ENCODE measurements at places on chromosomes 5 and 9. TPM values are rescaled to one million over a fixed set of nuclear protein-coding genes. Genes with fewer than 3 reads are reported as not detected.
A peak's percentile ranks its signal among the peaks of the same experiment; 100 is the strongest.

GRCh38 chr5:88925692-88926490, 42.9 kb upstream of the MEF2C start:
- H3K36me3 ChIP-seq, result no peaks in the 10 kb centered on the region
- no peak overlapping the region for H3K4me3 ChIP-seq
- DNase-seq, result no peak

- no peak for DNase-seq
- H3K27ac ChIP-seq, result no peak overlapping the region
- H3K4me3 ChIP-seq, result no peak overlapping the region
- H3K27me3 ChIP-seq, result peaks cover 7% of the 10 kb centered on the region
- no peaks in the 10 kb centered on the region for H3K36me3 ChIP-seq
Observed at GRCh38 chr5:159641371-159642039, 274.8 kb upstream of the ADRA1B start.

DNA sequence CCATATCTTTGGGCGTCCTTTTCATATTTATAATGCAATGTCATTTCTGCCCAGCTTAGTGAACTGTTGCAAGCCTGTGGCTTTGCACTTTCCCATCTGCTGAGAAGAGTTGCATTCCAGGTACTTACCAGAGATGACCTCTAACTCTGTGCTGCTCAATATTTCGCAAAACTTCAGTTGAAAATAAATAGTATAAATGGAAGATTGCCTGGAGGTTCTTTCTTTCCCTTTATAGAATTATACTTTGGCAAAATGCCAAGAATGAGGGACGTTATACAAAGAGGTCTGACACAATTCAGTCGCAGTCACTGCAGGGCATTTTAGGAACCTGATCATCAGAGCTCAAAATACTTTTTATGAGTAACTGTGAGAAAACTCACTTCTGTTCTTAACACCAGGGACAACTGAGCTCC, 18.9 kb upstream of the VLDLR start:
- no peaks in the 10 kb centered on the region for H3K4me1 ChIP-seq
- no peaks in the 10 kb centered on the region for H3K36me3 ChIP-seq
- H3K27ac ChIP-seq, result no peak overlapping the region
- peaks cover 38% of the 10 kb centered on the region for H3K27me3 ChIP-seq
- DNase-seq, result no peak

GRCh38 chr9:5493679-5494511, 16.4 kb upstream of the PDCD1LG2 start:
- peaks cover 6% of the 10 kb centered on the region for H3K36me3 ChIP-seq
- H3K4me3 ChIP-seq, result peak overlapping the region; percentile 45
- peak overlapping the region; percentile 86 for H3K27ac ChIP-seq

GRCh38 chr9:133191989-133192388, 17.1 kb downstream of the OBP2B start:
- no peak overlapping the region for H3K27ac ChIP-seq
- no peaks in the 10 kb centered on the region for H3K4me1 ChIP-seq
- peaks cover 29% of the 10 kb centered on the region for H3K27me3 ChIP-seq
- no peak overlapping the region for H3K4me3 ChIP-seq
- no peak for DNase-seq

DNA sequence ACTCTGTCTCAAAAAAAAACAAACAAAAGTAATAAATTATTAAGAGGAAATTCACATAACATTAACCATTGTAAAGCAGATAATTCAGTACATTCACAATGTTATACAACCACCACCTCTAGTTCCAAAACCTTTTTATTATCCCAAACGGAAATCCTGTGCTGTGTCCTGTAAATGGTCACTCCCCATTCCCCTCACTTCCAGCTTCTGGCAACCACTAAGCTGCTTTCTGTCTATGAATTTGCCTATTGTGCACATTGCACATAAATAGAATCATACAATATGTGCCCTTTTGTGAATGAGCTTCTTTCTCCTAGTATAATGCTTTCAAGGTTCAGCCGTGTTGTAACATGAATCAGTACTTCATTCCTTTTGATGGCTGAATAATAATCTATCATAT, 20.8 kb downstream of the C9orf152 start:
- H3K27ac ChIP-seq, result no peak overlapping the region
- peaks cover 13% of the 10 kb centered on the region for H3K4me1 ChIP-seq
- DNase-seq, result no peak
- peaks cover 3% of the 10 kb centered on the region for H3K27me3 ChIP-seq
- H3K36me3 ChIP-seq, result no peaks in the 10 kb centered on the region

DNA sequence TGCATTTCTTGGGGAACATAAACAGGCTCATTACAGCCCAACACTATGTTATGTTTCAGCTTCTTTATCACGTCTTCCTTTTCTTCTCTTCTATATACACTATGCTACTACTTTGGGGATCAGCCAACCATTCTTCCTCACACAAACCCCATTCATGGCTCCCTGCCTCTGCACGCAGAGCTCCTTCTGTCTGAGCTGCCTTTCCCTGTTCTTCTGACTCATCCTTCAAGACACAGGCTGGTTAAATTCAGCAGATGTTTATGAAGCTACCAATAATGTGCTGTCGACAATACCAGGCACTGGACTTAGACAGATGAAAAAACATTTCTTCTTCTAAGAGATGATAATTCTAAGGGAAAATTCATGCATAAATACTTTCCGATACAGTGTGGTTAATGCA, 102.5 kb upstream of the TXNDC8 start:
- H3K27ac ChIP-seq, result no peak overlapping the region
- H3K27me3 ChIP-seq, result peaks cover 2% of the 10 kb centered on the region
- no peak overlapping the region for H3K4me3 ChIP-seq

DNA sequence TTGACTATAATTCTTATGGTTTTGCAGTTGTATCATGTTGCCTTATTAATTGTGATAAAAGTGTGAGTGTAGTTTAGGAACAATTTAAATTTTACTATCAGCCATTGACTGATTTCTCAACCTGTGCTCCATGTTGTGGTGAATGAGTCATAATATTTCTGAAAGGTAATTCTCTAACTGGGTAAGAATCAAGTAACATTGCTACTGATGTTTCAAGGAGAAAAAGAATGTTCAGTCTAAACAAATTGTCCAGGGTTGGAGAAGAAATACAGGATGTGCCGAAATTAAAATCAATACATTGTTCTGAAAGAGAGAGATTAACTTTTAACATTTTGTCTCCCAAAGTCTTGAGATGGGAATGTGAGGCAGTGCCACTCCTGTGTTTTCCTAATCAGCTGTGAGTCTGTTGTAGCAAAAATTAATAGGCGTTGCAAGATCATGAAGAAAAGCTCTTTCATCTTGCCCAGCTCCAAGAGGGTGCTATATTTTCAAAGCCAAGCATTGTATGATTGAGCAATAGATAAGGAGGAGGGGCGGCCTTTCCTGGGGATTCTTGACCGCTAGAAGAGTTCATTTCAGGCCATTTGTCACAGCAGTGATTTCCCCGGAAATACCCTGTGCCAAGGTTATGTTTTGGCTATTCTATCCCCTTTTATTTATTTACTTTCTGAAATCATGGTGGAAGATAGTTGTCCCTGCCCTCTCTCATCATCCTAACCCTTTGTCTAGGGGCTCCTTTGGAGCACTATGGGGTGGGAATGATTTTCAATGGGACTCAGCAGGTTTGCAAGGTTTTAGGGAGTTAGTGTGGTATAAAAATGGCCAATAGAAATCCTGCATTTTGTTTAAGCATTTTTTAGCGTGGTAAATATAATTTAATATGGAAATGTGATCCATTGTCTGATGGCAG, 151.6 kb downstream of the FOCAD start:
- DNase-seq, result no peak
- H3K4me1 ChIP-seq, result peaks cover 7% of the 10 kb centered on the region
- no peak overlapping the region for H3K4me3 ChIP-seq
- H3K36me3 ChIP-seq, result peaks cover 1% of the 10 kb centered on the region

DNA sequence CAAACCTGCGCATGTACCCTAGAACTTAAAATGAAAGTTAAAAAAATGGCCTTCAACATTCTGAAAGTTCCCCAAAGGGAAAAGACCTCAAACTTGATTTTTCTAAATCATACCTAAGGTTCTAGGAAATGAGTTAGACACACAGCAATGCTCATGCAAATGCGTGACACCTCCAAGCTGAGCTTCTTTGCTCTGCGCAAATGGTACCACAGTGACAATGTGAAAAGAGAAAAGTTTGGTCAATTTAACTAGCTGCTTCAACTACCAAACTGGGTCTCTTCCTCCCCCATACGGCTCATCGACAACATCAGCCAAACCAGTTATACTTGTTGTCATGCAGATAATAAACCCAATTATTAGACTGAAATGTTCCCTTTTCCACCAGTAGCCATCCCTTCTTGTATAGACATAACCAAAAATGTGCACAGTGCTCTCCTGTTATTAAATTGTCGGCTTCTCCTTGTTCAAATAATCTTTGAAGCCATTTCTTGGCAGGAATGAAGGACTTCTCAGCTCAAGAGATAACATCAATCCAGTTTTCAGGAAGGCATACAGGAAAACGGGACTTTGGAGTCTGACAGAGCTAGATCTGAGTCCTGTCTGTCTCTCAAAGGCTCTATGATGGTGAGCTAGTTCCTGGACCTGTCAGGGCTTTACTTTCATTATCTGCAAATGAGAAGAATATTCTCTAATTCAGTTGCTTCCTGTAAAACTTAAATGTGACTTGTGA, 185.6 kb upstream of the NR3C1 start:
- no peak for DNase-seq
- peaks cover 40% of the 10 kb centered on the region for H3K4me1 ChIP-seq
- H3K27me3 ChIP-seq, result no peaks in the 10 kb centered on the region
- H3K36me3 ChIP-seq, result no peaks in the 10 kb centered on the region
- no peak overlapping the region for H3K4me3 ChIP-seq

DNA sequence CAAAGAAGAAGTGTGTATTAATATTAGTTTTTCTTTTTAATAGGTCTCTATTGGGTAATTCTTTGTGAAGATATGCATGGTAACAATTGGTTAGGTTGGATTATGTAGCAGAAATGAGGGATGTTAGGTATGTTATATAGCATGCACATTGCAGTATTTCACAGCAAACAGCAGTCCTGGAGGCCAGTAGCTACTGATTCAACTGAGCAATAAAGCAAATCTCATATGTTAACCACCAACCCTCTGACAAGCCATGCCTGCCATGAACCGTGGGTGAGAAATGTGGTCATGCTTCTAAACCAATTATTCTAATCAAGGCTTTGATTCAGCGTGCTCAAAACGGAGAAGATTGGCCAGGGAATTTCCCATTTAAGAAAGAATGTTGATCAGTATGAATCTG, 313.0 kb upstream of the CDH6 start:
- no peak overlapping the region for H3K4me3 ChIP-seq
- no peaks in the 10 kb centered on the region for H3K36me3 ChIP-seq
- no peak overlapping the region for H3K27ac ChIP-seq
- no peak for DNase-seq
- no peaks in the 10 kb centered on the region for H3K27me3 ChIP-seq

DNA sequence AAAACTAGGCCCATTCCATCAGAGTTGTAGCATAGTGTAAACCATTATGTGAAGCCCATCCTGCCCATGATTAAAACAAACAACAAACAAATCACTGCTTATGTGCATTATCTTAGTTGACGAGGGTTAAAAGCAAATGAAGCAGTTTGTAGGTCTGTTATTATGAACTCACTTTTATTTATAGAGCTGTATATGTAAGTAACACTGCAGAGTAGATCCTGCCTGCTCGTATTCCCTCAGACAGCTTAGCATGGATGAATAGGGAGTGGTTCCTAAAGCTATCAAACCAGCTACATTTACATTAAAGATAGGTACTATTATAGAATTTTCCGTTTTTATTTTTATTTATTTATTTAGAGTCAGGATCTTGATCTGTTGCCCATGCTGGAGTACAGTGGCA, 112.6 kb downstream of the GDNF start:
- no peak for DNase-seq
- H3K4me3 ChIP-seq, result no peak overlapping the region
- H3K27me3 ChIP-seq, result no peaks in the 10 kb centered on the region
- H3K36me3 ChIP-seq, result peaks cover 31% of the 10 kb centered on the region
- H3K4me1 ChIP-seq, result peaks cover 15% of the 10 kb centered on the region

GRCh38 chr5:81161012-81161601, 72.0 kb upstream of the CKMT2 start:
- H3K4me3 ChIP-seq, result no peak overlapping the region
- peaks cover 6% of the 10 kb centered on the region for H3K4me1 ChIP-seq
- no peak overlapping the region for H3K27ac ChIP-seq
- H3K36me3 ChIP-seq, result peaks cover 2% of the 10 kb centered on the region
- no peak for DNase-seq

ZBTB43 gene
- total RNA-seq, result 21.2 TPM

TMEM252 gene
- not detected for total RNA-seq

ANKRD34B gene
- total RNA-seq, result not detected

KCNV2 gene
- not detected for total RNA-seq
